ENCODE measurements at places on chromosomes 2 and 18. TPM values are rescaled to one million over a fixed set of nuclear protein-coding genes. Genes with fewer than 3 reads are reported as not detected.

CYP27C1 gene
- total RNA-seq: 1.2 TPM

GKN2 gene
- not detected for total RNA-seq

CD8A gene
- 1.3 TPM for total RNA-seq

TXNL1 gene
- 5.6 TPM for total RNA-seq

CXCR1 gene
- total RNA-seq: not detected

APOB gene
- not detected for total RNA-seq

Measured in uterus (tissue), 4 donors.